NCI-H446 (cell line): ENCODE measurements at places on chromosomes 1 and 21.

DNA sequence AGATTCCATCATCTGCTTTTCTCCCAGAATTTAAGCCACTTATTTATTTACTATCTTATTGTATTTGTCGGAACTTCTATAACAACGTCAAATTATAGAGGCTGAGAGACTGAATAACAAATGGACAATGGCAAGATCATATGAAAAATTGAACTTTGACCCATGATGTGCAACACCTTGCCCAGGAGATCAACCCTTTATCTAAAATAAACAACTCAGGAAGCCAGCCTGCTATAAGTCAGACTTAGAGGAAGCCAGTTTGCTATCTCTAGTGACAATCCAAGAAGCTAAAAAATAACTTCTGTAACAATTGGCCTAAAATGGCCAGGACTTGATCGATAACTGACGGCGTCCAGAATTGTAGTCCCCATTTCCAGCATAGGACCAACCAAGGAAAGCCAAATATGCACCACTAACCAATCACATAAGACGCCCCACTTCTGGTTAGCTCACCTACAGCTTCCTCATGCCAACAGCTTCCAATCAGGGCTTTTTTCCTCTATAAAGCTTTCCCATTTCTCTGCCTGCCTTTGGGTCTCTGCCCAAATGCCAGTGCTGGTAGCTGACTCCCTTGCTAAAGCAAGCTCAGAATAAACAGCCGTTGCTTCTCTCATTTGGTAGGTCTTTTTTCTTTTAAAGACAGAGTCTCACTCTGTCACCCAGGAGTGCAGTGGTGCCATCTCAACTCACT, 28.5 kb downstream of the ANP32E start:
- no peak for DNase-seq

DNA sequence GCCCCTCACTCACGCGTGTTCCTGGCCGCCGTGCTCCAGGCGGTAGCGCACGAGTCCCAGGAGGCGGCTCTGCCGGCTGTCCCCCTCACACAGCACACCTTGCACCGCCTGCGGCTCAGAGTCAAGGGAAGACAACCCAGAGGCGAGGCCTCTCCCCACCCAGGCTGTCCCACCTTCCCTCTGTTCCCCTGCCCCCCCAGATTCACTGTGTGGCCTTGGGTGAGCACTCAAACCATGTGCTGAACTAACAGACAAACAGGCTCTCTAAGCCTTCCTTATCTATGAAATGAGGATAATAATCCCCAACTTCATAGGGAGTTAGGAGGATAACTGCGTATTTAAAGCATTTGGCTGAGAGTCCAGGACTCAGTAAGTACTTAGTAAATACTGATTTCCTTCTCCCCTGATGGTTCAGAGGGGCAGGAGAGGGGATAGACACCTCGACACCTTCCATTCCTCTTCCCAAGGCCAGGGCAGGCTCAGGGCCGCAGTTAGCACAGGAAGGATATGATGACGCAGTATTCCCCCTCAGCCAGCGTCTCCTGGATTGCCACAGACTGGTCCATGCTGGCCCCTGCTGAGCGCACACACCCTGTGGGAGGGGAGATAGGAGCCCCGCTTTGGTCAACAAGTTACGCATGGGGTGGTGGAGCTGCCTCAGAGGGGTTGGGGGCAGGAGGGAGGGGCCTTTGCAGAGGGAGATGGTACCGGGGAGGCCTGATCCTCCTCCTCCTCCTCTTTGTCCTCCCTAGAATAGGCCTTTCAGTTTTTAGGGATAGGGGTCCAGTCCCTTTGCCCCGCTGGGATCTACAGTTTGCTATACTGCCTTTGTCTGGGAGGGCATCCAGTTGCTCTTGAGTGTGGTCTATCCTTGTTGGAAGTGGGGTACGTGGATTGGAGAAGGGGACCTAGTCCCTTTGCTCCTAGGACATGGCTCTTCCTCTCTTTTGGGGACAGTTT, 830 bp downstream of the INPP5B start:
- no peak for DNase-seq

DNA sequence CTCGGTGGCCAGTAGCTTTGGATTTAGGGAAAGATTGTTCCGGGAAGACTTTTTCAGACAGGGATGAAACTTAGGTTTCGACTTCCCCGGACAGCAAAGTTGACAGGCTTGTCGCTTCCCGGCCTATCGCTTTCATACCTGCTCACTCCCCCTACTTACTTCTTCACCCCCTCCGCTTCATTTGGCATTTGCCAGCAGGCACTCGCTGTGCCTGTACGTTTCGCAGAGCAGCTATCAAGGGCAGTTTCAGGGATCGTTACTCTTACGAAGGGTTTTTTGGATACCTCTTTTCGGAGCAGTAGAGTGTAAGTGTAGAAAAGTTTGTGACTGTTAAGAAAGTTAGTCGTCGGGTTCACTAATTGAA, 393 bp downstream of the BLZF1 start:
- DNase-seq, result no peak

- no peak for DNase-seq
Observed at GRCh38 chr1:18009055-18009454, 98.5 kb upstream of the IGSF21 start.

DNA sequence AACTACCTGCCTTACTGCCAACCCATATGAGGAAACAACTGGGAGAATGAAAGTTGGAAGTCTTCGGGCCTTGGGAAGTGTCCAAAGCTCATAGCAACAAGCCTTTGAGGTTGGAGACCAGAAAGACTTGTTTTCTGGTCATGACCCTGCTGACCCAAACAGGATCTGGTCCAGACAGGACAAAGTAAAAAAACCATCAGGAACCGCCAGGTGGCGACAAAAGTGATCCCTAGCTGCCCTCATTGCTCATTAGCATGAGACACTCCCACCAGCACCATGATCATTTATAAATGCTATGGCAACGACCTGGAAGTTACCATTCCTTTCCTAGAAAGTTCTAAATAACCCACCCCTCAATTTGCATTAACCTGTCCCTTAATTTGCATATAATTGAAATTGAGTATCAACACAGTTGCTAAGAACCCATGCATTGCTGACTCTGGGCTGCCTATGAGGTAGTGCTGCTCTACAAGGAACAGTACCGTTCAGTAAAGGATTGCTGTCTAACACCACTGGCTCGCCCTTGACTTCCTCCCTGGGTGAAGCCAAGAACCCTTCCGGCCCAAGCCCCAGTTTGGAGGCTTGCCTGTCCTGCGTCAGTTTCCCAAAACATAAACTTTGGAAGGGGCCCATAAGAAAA, 89.0 kb downstream of the URB2 start:
- DNase-seq, result no peak

- no peak for DNase-seq
Observed at GRCh38 chr1:155125946-155126555, 1.6 kb upstream of the EFNA1 start.

GRCh38 chr1:55507578-55507931, 292.4 kb upstream of the USP24 start:
- no peak for DNase-seq

- no peak for DNase-seq
Observed at GRCh38 chr1:31725134-31725533, 21.3 kb upstream of the COL16A1 start.

GRCh38 chr1:158153746-158154444, 26.8 kb upstream of the CD1D start:
- no peak for DNase-seq

DNA sequence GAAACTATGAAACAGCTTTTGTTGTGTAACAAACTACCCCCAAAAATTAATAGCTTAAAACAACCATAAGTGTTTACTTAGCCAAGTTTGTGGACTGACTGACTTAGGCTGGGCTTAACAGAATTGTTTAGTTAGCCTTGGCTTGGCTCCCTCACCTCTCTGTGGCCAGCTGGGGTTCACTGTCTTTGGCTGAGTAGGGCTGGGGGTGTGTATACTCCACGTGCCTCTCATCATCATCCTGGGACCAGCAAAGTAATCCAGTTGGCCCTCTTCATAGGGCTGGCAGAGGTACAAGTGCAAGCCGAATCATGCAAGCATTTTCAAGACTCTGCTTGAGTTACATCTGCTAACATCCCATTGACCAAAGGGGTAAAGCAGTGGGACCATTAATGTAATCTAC, 252.3 kb downstream of the BRINP2 start:
- DNase-seq, result no peak

DNA sequence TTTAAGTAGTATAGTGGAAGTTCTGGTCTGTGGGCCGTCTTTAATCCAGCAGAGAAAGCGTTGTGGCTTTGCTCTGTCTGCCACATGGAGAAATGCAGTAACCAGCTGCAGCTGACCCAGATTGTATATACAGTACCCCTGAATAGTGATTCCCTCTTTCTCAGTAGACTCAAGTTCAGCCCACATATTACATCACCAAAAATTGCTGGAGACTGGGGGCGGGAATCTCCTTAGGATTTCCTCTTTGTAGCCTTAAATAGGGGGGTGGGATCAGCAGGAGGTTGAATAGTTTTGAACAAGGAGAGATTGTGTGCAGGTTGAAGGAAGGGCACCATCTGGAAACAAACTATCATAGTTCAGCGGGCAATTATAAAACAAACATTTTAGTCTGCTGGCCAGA, at the start of gene ANGPTL1:
Gene ANGPTL1, minus strand, starts transcription at position 134 of the 400 bp plus-strand sequence. CDS start 5,301 bp downstream, outside the sequence.
- no peak for DNase-seq

DNA sequence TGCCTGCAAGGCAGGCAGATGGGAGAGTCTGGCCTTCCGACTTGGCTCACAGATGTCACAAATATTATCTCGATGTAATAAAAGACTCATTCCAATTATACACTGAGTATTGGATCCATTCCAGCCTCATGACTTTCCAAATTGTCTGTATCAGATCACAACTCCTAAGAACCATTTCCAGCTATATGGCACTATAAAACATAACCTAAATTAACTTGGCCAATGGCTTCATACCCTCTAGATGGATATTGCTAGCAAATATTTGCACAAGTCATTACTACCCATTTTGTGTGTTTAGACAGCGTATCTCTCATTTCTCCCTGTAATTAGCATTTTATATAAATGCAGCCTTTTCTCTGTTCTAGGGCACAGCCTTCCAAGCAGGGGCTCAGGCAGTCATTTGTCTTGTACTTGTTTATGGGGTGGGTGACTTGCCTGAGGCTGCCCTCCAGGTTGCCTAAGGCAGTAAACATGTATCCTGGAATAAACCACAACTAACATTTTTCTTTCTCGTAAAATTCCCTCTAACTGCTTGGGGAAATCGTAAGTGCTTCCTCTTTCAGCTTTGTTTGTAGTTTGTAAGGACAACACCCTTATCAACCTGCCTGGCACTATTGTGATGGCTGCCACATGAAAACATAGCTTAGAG, 70.6 kb upstream of the KCNJ6 start:
- peak; percentile 93 for DNase-seq

GRCh38 chr1:77831976-77832711, 52.7 kb downstream of the MIGA1 start:
- DNase-seq, result no peak

GRCh38 chr1:238466459-238466858, 575.7 kb upstream of the ZP4 start:
- no peak for DNase-seq

GRCh38 chr1:57163789-57164188, 198.0 kb upstream of the C8B start:
- no peak for DNase-seq

DNA sequence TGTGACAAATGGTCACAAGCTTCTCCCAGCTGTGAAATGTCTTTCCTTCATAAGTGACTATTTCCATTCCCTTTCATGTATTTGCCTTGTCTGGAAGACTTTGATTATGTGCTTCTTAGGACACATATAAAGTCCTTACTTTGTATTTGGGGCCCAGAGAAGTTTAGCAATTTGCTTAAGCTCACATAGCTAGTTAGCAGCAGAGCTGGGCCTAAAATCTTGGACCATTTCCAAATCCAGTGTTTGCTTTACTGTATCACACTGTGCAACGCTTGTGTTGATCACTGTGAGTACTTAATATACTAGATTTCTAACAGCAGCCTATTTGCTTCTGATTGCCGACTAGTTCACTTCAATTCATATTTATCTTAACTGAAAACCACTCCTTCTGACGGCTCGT, 2.2 kb upstream of the KCNA3 start:
- DNase-seq, result no peak

GRCh38 chr1:200628223-200628881, 7.8 kb upstream of the KIF14 start:
- no peak for DNase-seq

- no peak for DNase-seq
Observed at GRCh38 chr21:36890086-36890485, 76.4 kb downstream of the HLCS start.

GRCh38 chr1:41434748-41435449, 49.6 kb downstream of the EDN2 start:
- no peak for DNase-seq

- DNase-seq, result peak; percentile 72
Observed at GRCh38 chr21:26717146-26717739, 128.0 kb downstream of the ADAMTS1 start.

GRCh38 chr1:176208034-176208433, 948 bp upstream of the COP1 start:
- no peak for DNase-seq

- no peak for DNase-seq
Observed at GRCh38 chr21:44013380-44014088, 1.4 kb downstream of the TRAPPC10 start.

- no peak for DNase-seq
Observed at GRCh38 chr1:25579292-25580252, 36.2 kb downstream of the LDLRAP1 start.

GRCh38 chr21:40972151-40972550, 125.2 kb upstream of the DSCAM start:
- DNase-seq, result no peak

- no peak for DNase-seq
Observed at GRCh38 chr21:41940431-41940830, 13.4 kb downstream of the C2CD2 start.

GRCh38 chr1:153561466-153561985, 4.1 kb downstream of the S100A2 start:
- DNase-seq, result no peak

GRCh38 chr1:213119794-213120193, 68.8 kb downstream of the RPS6KC1 start:
- no peak for DNase-seq

GRCh38 chr1:77541162-77541545, 141.3 kb downstream of the ZZZ3 start:
- DNase-seq, result no peak

DNA sequence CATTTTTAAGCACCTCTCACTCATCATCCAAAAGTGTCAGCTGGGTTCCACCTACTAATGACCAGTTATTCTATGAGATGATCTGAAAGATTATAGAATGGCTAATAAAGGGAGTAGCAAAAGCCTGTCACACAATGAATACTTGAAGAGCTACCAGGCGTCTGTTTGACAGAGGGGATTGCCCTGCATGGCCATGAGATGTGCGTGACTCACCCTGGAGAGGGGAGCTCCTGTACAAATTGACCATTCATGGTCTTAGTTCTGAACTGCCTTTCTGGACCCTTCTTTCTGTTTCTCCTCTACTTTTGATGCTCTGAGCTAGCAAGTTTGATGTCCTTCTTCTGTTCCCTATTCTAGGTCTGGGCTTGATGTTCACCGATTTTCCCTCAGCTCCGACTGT, 85.2 kb upstream of the ABCD3 start:
- DNase-seq, result no peak

DNA sequence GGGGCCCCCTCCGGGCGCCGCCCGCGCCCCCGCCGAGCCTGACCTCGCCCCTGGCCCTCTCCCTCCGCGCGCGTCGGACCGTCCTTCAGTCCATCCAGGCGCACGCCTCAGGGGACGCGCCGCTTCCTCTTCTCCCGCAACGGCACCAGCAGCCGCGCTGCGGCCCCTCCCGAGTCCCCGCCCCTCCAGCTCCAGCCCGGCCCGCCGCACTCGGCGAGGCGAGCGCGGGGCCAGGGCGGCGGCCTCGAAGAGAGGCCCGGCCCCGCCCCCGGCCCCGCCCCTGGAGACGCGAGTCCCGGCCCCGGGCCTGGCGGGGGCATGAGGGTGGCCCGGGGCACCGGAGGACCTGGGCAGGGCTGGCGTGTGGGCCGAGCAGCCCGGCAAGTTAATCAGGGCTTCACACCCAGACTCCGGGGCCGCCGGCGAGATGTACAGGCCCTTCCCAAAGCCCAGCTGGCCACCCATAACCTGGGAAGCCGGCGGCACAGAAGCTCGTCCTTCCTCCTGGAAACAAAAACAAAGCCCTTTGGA, at the start of gene IGSF3:
Gene IGSF3, minus strand, starts transcription at position 159 of the 531 bp plus-strand sequence. CDS start 1,407 bp downstream, outside the sequence.
- DNase-seq, result peak; percentile 78
